ENCODE measurements at places on chromosomes 1 and 21.

GRCh38 chr1:116308276-116308675 is 64.8 kb upstream of the ATP1A1 start:
- H3K27ac ChIP-seq: no peak overlapping the region
- no peaks in the 10 kb centered on the region for H3K27me3 ChIP-seq
- DNase-seq: no peak
- no peak overlapping the region for H3K4me3 ChIP-seq
- peaks cover 32% of the 10 kb centered on the region for H3K4me1 ChIP-seq

DNA sequence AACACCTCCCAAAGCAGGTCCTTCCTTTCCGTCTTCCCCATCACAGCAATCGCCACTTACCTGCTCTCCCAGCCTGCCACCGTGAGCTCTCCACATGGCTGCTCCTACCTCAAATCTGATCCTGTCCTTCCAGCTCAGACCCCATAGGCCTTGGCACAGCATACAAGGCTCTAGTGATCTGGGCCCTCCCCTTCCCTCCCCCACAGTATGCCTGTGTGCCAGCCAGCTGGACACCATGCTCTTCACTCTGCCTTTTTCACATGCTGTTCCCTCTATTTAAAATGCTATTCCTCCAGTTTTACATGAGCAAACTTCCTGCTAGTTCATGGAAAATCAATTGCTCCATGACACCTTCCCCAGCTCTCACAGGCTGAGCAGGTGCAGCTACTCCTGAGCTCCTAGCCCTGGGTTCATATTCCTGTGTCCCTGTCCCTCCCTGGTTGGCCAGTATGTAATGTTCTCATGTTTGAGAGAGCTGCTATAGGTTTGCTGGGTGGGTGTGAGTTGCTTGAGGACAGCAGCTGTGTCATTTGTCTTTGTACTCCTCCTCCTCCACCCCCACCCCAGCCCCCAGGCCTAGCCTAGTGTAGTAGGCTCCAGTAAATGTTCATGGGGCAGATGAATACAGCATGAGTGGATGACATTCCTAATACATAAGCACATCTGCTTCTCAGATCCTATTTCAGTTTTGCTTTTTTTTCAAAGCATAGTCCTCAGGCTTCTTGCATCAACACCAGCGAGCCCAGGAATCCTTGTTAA is 6.3 kb upstream of the TNNT2 start:
- no peak overlapping the region for H3K27ac ChIP-seq
- no peaks in the 10 kb centered on the region for H3K36me3 ChIP-seq
- no peak for DNase-seq
- H3K4me1 ChIP-seq: no peaks in the 10 kb centered on the region

DNA sequence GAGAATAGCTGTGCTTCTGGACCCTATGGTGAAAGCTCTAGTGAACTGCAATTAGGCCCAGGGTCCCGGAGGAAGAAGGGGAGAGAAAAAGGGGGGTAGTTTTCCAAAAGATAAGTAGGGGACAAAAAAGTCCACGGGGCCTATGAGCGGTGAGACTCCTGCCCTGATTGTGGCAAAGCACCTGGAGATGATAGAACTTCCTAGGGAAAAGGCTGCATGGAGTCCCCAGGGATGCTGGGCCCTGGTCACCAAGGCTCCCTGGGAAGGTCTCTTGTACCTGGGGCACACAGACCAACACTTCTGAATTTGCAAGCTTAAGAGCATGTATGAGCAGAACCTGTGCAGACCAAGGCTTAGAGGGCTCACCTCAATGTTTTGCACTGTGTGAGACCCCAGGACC is 5.4 kb upstream of the SHISA4 start:
- no peak overlapping the region for H3K27ac ChIP-seq
- no peak for DNase-seq
- no peak overlapping the region for H3K4me3 ChIP-seq
- peaks cover 5% of the 10 kb centered on the region for H3K27me3 ChIP-seq

DNA sequence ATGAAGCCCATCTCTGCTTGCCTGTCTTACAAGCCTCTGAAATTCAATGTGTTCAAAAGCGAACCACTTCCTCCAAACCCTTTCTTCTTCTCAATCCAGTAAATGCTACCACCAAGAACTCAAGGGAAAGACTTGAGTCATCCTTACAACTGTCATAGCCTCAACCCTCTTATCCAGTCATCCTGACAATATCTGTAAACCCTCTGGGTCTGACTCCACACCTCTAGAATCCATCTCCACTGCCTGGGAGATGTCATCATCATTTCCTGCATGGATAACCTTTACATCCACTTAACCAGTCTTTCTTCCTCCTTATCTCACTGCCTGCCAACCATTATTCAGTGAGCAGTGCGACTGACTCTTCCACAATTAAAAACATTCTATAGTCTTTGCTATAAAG is 441.1 kb downstream of the SETD4 start:
- H3K27ac ChIP-seq: no peak overlapping the region
- no peak overlapping the region for H3K4me3 ChIP-seq
- H3K36me3 ChIP-seq: no peaks in the 10 kb centered on the region

- no peaks in the 10 kb centered on the region for H3K4me1 ChIP-seq
- H3K4me3 ChIP-seq: no peak overlapping the region
- no peak for DNase-seq
- H3K36me3 ChIP-seq: peaks cover 49% of the 10 kb centered on the region
- H3K27ac ChIP-seq: no peak overlapping the region
Observed at GRCh38 chr1:20893931-20894330, 106.8 kb upstream of the HP1BP3 start.

- H3K4me3 ChIP-seq: no peak overlapping the region
- H3K27ac ChIP-seq: no peak overlapping the region
- DNase-seq: no peak
Observed at GRCh38 chr1:67230539-67230938, 64.3 kb downstream of the IL23R start.

DNA sequence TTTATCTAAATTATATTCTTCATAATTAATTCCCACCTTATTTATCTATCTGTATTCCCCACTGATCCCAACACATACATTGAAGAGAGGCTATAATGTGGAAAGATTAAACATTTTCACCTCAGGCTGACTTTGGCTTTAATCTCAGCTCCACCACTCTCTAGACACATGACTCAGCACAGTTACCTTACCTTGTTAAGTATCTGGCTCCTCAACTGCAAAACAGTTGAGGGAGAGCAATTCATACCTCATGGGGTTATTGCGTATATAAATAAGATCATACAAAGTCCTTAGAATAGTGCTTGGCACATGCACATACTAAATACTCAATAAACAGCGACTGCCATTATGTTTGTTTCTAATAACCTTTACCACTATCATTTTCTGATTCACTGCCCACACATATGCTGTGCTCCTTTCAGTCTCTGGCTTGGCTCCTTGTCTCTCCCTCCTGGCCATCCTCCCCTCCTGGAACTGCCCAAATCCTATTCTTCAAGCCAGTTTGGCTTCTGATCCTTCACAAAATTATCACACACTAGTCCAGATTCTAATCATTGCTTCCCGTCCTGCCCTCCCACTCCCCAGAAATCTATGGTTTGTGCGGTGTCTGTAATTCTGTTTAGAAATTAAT is 50.1 kb downstream of the BCL9 start:
- no peak overlapping the region for H3K4me3 ChIP-seq
- no peak overlapping the region for H3K27ac ChIP-seq
- DNase-seq: no peak
- no peaks in the 10 kb centered on the region for H3K36me3 ChIP-seq
- no peaks in the 10 kb centered on the region for H3K27me3 ChIP-seq

- H3K4me3 ChIP-seq: no peak overlapping the region
- no peak overlapping the region for H3K27ac ChIP-seq
- peaks cover 8% of the 10 kb centered on the region for H3K4me1 ChIP-seq
- no peaks in the 10 kb centered on the region for H3K36me3 ChIP-seq
- H3K27me3 ChIP-seq: peaks cover 29% of the 10 kb centered on the region
Observed at GRCh38 chr1:236492378-236492777, 31.4 kb upstream of the LGALS8 start.

- no peak for DNase-seq
- peaks cover 11% of the 10 kb centered on the region for H3K27me3 ChIP-seq
- no peaks in the 10 kb centered on the region for H3K4me1 ChIP-seq
- H3K27ac ChIP-seq: no peak overlapping the region
Observed at GRCh38 chr1:17598251-17598650, 58.8 kb downstream of the ARHGEF10L start.
